Fibroblast of skin of right quadriceps (primary cell): ENCODE measurements at places on chromosomes 7 and 10.
A peak's percentile ranks its signal among the peaks of the same experiment; 100 is the strongest.

GRCh38 chr10:23343591-23344240, 881 bp downstream of the C10orf67 start:
- peak; percentile 60 for DNase-seq

- DNase-seq, result no peak
These were observed 3.7 kb upstream of the DPYSL4 start for GRCh38 chr10:132183046-132183445.

DNA sequence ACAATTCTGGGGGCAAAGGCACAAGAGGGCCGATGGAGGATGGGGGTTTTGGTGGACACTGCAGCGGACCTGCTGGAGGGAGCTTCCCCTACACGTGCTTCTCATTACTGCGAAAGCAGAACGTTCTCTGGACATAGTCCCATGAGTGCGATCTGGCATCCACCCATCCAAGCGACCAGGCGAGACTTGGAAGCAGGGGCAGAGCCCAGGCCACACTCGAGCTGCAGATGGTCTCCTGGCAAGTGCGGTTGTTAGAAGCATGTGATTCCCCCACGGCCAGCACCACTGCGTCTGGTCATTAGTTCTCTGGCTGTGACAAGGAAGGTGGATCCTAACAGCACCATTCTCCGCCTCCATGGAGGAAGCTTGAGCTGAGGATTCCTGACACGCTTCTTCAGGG, 118.4 kb upstream of the TCERG1L start:
- DNase-seq, result no peak

GRCh38 chr10:118584181-118584954, 11.1 kb downstream of the PRLHR start:
- peak; percentile 75 for DNase-seq

DNA sequence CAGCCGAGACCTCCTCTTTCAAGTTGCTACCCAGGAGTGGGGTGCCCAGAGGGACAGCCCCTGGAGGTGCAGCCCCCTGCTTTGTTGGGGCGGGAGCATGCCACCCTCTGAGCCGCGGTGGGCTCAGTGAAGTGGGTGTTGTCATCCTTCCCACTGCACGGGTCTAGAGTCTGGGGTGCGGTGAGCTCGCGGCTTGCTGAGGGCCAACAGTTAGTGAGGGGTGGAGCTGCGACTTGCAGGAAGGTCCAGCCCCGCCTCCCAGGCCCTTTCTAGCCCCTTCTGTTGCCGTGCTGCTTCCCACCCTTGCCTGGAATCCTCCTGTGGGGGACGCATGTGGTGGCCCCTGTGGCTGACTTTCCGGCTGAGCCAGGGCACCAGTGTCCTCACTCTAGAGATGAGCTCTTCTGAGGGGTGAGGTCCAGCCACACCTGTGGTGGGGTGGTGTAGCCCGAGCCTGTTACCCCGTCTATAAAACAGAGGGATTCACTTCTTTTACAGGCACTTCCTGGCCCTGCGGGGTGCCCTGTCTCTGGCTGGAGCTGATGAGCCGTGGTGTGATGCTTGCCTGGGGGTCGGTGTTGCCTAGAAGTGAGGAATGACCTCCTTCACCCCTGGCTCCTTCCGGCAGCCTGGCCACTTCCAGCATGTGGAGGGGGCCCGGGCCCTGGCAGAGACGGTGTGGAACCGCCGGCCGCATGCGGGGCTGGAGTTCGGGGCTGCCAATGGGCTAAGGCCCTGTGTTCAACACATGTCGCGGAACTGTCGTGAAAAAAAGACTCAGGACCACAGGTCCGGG, 127.9 kb downstream of the FAM53B start:
- no peak for DNase-seq

DNA sequence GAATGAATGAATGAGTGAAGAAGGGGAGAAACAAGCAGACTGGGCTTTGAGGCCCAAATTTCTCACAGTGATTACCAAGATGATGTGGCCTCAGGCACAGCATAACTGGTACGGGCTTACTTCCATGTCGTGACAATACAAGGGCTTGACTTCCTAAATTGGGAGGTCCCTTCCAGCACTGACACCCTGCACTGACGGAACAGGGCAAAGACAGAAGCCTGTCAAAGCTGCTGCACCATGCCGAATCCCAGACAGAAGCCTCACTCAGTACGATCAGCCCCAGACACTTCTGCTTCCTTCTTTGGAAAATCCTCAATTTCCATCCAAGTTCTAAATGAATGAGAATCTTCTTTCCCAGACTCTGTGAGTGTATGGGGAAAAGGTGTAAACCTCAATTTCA, 51.9 kb downstream of the GNA12 start:
- no peak for DNase-seq

- DNase-seq, result no peak
These were observed 61.9 kb downstream of the HGF start for GRCh38 chr7:81707966-81708365.

GRCh38 chr10:114271075-114271778, 32.2 kb downstream of the VWA2 start:
- DNase-seq, result no peak

GRCh38 chr10:120735773-120736371, 115.3 kb upstream of the WDR11 start:
- peak; percentile 3 for DNase-seq

DNA sequence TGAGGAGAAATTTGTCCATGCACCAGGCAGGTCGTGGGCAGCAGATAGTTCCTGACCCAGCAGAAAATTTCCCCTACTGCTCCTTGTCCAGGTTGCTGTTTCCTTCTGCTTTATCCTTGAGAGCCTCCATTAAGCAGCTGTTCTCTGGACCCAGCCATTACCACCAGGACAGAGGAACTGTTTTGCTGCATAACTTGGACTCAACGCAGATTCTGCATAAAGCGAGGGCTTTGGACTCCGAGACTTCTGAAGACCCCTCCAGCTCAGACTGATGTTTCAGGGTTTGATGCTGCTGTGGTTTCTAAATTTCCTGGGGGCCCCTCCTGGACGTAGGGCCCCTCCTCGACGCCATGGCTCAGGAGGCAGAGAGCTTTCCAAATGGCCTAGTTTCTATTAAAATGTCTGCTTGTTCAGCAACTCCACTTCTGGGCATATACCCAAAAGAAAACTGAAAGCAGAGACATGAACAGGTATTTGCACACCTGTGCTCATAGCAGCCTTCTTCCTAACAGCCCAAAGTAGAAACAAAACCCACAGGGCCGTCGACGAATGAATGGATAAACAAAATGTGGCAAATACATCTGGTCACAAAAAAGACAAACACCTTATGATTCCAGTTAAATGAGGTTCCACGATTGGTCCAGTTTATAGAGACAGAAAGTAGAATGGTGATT, 28.3 kb upstream of the LMTK2 start:
- no peak for DNase-seq

GRCh38 chr10:17980846-17981565, 29.3 kb downstream of the SLC39A12 start:
- peak; percentile 63 for DNase-seq

- no peak for DNase-seq
These were observed 873 bp downstream of the PRKAR2B start for GRCh38 chr7:107045195-107045960.

DNA sequence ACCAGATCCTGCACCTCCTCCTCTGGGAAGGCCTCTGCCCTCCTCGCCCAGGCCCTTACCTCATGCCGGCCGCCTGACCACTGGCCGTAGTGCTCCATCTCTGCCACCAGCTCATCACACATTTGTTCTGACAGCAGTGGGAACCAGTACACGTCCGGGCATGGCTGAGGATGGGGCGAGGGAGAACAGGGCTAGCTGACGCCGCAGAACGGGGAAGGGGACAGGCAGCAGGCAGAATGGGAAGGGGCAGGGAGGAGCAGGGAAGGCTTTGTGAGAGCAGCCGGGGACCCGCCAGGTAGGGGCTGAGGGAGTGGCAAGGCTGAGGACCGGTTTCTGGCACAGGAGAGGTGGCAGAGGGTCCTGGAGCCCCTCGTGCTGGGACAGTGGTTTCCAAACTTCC, 8.0 kb upstream of the MOGAT3 start:
- no peak for DNase-seq

GRCh38 chr10:101079874-101080273, 18.1 kb downstream of the KAZALD1 start:
- DNase-seq, result no peak

GRCh38 chr7:138358850-138359341, 101.2 kb upstream of the TRIM24 start:
- DNase-seq, result no peak

DNA sequence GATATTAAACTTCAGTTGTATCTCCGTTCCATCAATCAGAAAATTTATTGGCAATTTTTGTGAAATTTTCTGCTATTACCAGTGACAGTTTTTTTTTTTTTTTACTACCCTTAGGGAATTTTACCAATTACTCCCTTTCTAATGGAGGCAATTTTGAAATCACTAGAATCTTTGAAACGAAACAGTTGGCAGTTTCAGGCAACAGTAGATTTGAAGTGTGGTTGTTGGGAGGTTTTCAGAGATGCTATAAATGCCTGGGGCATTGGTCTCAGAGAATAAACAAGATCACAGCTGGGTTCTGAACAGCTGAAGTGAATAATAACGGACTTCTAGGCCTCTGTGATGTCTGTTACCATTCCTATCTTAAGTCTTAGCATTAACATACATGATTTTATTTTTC, 535.9 kb upstream of the POT1 start:
- no peak for DNase-seq

DNA sequence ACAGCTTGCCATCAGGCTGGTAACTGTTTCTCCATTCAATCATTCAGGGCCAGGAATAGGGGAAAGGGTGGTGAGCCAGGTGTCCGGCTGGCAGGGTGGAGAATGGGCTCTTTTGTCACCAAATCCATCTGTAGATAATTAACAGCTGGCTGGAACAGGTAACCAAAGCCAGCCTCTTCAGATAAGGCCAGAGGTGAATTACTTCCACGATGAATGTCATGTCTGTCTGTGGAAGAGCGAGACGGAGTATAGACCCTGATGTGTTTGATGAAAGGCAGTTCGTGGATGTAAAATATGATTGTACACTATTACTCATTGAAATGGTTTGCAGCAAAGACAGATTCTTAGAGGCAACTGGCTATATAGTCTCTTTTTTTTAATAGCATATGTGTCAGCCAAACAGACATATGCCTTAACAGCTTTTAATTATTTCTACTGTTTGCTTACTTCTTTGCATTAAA, 149.8 kb downstream of the KLF6 start:
- DNase-seq, result no peak

DNA sequence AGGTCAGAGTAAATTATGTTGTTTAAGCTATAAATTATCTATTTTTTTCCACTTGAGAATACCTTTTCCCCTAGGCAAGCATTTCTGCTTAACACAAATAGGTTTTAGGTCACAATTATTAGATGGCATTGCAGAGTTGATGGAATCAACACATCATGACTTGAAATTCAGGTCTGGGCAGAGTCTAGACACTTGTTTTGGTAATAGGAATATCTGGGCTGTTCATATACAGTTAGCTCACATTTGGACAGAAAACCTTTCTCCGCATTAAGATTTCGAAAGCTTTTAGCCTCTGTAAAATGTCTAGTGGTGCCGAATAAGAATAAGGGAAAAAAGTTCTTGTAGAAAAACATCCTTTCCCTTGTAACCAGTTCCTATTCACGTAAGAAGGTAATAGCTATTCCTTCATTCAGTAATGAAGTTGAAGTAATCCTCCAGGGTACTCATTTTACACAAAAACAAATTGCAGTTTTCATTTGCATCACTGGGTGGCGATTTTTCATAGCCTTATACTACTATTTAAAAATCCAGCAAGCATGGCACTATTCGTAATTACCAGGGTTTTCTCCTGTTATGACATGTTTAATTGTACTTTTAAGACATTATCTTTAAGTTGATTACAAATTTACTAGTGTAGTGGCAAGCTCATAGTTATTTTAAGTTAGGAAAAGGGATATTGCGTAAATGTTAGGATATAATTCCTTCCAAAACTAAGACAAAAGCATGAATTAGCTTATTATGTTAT, 37.0 kb downstream of the RPA3 start:
- DNase-seq, result peak; percentile 58

DNA sequence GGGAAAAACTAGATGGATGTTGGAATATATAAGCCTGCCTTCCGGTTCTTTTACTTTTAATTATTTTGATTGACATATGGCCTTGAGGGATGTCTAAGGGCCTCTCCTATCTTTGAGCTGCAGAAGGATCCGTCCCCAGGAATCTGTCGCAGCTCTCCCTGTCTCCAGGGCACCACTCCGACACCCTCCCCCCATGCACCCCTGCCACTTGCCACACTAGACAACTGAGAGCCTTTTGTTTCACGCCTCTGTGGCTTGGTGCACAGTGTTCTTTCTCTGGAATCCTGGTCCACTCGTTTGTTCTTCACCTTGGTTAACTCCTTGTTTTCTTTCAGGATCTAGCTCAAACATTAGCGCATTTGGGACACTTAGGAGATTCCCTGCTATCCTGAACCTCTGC, 124.1 kb upstream of the EFCAB10 start:
- no peak for DNase-seq

DNA sequence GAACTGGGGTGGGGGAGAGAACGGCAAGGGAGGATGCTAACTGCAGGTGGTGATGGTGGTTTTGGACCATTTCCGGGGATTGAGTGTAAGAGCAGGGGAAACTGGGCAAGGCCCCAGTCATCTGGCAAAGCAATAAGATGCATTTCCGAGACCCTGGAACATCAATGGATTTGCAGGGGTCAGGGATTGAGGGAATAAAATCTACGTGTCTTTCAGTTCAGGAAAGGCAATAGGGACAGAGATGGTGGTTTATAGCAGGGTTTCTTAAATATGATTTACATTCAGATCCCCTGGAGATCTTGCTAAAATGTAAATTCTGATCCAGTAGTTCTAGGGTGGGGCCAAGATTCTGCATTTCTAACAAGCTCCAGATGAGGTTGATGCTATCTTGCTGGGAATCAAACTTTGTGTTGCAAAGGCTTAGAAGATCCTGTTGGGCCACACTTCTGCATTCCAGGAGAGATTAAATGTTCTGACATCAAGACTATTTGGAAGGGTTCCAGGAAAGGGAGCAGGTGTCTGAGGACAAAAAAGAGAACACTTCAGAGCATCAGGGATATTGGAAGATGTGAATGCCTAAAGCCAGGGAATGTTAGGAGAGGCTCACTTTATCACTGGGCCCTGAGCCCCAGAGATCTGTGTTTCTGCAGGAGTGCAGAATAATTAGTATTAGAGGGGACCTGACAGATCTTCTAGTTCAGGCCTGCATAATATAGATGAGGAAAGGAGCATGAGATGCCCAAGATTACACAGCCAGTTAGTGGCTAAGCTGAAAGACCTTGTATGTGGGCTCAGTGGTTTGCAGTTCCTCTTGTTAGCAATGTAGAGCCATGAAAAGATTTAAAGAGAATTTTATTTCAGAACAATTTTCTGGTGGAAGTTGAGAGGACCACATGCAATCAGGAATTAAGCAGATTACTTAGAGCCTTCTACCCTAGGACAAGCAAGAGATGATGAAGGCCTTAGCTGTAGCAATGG, 32.4 kb downstream of the BLNK start:
- DNase-seq, result no peak
